Activated naive CD4-positive, alpha-beta T cell (primary cell): ENCODE measurements at places on chromosomes 1 and 21.
A peak's percentile ranks its signal among the peaks of the same experiment; 100 is the strongest.

- DNase-seq = no peak
Observed at GRCh38 chr1:107532318-107532717, 391.5 kb downstream of the NTNG1 start.

- DNase-seq = no peak
Observed at GRCh38 chr1:71593523-71593922, 512.7 kb upstream of the ZRANB2 start.

GRCh38 chr1:184480736-184481135, 93.9 kb downstream of the C1orf21 start:
- DNase-seq = no peak

DNA sequence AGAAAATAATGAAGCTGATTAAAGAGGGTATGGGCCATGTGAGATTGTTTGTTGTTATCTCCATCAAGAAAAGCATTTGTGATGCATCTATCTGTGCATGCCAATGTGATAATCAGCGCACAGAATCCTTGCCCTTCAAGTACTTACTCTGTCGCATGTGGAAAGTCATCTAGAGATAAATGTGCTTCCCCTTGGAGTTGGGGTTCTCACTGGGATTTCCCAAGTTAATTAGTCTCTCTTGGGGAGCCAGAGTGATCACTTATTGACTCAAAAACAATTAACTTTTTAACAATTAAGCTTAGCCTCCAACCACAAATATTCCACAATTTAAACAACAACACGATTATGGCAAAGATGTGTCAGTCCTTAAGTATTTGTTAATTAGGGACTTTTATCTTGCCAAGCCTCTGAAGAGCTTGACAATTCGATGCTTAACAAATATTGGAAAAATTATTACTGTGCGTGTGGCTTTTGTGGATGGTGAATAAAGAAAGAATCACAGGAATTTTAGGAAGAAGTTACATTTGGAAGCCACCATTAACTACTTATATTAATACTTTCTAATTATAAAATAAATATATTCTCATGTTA, 17.5 kb downstream of the RHOU start:
- DNase-seq = no peak

DNA sequence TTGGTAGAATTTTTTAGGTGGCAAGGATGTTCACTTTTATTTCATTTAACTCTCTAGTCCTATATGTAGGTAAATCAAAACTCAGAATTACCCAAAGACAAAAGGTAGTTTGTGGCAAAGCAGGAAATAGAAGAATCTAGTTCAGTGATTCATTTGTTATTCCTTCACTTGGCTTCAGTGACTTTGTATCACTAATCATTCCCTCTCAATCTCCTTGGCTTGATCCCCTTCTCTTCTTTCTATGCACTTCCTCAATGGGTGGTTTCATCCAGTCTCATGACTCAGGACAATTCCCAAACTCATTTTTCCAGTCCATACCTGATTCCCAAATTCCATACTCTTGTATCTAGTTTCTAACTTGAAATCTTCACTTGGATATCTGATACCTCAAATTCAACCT, 64.9 kb downstream of the PRKACB start:
- no peak for DNase-seq

- DNase-seq = no peak
Observed at GRCh38 chr1:233114159-233114558, 163.7 kb downstream of the NTPCR start.

GRCh38 chr1:38308780-38309179, 262.2 kb upstream of the POU3F1 start:
- no peak for DNase-seq

GRCh38 chr1:232590744-232591082, 39.2 kb downstream of the SIPA1L2 start:
- no peak for DNase-seq

- no peak for DNase-seq
Observed at GRCh38 chr21:28872218-28872617, 120.5 kb downstream of the LTN1 start.

- DNase-seq = no peak
Observed at GRCh38 chr1:53378932-53379661, 51.2 kb upstream of the LRP8 start.

DNA sequence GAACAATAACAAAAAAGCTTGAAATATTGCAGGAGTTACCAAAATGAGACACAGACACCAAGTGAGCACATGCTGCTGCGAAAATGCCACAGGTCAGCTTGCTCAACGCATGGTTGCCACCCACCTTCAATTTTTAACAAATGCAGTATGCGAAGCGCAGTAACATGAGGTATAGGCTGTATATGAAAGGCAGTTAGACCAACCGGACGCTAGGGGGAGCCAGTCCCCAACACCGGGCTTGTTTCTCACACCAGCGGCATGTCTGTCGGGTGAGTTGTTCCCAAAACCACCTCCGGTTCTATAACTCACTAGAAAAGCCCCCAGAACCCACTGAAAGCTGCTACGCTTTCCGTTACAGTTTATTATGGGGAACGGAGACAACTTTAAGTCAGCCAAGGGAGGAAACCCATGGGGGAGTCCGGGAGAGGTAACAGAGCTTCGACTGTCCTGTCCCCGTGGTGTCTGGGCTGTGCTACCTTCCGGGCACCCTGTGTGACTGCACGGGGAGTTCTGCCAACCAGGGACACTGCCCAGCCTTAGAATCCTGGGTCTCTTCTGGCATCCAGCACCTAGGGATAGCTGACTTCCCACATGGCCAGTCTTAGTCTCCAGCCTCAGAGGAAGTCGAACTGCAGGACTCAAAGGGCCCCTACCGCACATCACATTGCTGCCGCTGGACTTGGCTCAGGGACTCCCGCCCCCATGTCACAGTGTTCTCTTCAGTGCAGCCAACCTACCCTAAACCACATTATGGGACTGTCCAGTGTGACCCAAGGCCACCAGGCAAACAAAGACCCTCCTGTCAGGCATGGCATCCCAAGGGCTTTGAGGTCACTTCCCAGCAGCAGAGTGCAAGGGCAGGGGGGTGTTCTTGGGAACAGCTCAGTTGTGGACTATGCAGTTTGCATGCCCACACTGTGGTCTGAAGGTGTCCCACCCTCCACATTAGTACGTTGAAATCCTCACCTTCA, 14.0 kb downstream of the RNF187 start:
- peak; percentile 76 for DNase-seq

DNA sequence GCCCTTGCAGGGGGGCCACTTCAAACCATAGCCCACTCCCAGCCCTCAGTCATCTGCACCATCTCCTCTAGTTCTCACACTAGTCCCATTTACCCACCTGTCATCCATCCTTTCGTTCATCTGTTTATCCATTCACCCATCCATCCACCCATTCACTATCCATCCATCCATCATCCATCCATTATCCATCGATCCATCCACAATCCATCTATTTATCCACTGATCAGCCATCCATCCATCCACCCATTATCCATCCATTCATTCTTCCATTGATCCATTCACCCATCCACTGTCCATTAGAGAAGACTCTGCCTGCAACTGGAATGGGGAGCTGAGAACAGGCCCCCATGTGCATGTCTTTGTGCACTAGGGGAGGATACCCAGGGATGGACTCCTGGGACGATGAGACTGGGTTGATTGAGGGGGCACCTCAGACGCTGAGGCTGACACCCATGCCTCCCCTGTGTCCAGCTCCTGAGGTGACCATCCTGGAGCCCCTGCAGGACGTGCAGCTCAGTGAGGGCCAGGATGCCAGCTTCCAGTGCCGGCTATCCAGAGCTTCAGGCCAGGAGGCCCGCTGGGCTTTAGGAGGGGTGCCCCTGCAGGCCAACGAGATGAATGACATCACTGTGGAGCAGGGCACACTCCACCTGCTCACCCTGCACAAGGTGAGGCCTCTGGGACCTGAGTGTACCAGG, 97.9 kb downstream of the TRIM11 start:
- DNase-seq = no peak

DNA sequence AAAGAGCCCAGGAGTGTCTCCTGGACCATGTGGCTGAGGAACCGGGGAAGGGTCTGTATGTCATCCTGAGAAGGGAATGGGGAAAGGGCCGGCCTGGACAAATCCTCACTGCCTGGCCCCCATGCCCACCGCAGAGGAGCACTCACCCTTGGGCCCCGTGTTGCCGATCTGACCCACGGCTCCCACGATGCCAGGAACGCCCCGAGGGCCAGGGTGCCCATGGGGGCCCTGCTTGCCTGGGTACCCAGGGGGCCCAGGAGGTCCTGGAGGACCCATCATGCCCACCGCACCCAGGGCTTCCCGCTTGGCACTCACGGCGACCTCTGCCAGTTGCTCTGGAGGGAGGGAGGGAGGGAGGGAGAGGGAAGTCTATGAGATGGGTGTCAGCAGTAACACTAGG, 14.6 kb downstream of the COL9A2 start:
- DNase-seq = no peak

DNA sequence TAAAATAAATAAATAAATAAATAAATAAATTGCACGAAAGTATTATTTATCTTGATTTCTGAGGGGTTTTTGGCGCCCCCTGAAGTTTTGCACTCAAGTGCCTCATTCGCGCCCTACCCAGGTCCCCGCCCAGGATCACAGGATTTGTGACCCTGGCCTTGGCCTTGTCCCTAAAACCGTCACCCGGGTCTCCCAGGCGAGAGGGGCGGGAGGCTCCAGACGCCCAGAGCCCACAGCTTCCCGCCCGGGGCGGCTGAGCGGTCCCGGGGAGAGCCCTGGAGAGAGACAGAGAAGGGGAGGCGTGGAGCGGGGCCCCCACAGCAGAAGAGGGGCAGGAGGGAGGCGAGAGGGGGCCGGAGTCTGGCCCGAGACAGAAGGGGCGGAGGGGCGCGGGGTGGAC, 91.8 kb upstream of the CASZ1 start:
- DNase-seq = no peak
